ENCODE measurements at places on chromosomes 7 and 10.

GRCh38 chr7:79529881-79530235 lies 76.4 kb upstream of the MAGI2 start:
- DNase-seq, result no peak

- DNase-seq, result no peak
These were observed 63.2 kb upstream of the TOMM7 start for GRCh38 chr7:22885797-22886261.

DNA sequence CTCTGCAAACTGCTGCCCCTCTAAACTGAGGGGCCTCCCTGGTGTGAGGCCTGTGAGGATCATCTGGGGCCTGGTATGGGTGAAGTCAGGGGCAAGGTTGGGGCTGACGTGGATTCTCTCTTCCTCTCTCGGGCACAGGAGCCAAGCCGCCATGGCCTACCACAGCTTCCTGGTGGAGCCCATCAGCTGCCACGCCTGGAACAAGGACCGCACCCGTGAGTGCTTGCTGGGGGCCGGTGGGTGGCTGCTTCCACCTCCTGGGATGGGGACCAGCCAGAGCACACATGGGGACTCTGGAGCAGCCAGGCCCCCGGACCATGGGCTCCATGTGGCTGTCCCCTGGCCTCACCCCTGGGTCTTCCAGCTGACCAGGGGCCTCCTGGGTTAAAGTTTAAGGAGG lies 11.0 kb downstream of the ARPC1B start:
- no peak for DNase-seq

GRCh38 chr7:131462059-131462458 lies 94.4 kb downstream of the PODXL start:
- no peak for DNase-seq

DNA sequence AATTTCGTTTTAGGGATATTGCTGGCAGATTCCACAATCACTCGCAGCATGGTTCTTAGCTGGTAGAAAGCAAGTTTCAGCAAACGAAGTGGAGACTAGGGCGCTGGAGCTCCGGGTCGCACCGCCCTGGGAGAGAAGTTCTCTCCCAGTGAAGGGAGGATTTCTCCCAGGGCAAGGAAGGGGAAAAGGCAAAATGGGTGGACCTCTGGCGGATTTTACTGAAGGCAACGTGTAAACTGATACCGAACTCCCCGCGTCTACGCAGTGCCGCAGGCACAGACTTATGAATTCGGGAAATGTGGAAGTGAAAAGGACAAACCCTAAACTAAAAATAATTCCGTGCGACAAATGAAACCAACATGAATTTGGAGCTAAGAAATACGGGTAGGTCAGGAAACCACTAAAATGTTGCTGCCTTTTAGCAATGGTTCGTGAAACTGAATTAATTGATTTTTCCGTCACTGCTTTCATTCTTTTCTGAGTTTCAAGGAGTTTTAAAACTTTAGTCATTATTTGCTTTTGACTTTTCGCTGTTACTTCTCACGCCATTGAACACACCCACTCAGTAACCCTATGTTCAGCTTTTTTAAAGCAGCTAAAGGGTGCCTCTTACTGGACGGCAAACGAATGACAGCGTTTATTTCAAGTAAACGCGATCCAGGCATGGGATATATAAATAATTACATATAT lies at the start of gene MYOF:
MYOF (minus strand) TSS at position 190 of the 690 bp plus-strand sequence; CDS start at position 50, 140 bp downstream.
- DNase-seq, result peak; percentile 70

GRCh38 chr10:42753507-42754154 lies 29.0 kb upstream of the BMS1 start:
- DNase-seq, result no peak

GRCh38 chr7:91814189-91814588 lies 66.3 kb downstream of the MTERF1 start:
- DNase-seq, result no peak
